ENCODE measurements at places on chromosomes 6 and 20.

- DNase-seq: peak; percentile 80
- no peaks in the 10 kb centered on the region for H3K27me3 ChIP-seq
- H3K27ac ChIP-seq: peak overlapping the region; percentile 99
- peaks cover 39% of the 10 kb centered on the region for H3K4me1 ChIP-seq
Observed at GRCh38 chr6:45657226-45657625, 279.5 kb upstream of the SUPT3H start.

DNA sequence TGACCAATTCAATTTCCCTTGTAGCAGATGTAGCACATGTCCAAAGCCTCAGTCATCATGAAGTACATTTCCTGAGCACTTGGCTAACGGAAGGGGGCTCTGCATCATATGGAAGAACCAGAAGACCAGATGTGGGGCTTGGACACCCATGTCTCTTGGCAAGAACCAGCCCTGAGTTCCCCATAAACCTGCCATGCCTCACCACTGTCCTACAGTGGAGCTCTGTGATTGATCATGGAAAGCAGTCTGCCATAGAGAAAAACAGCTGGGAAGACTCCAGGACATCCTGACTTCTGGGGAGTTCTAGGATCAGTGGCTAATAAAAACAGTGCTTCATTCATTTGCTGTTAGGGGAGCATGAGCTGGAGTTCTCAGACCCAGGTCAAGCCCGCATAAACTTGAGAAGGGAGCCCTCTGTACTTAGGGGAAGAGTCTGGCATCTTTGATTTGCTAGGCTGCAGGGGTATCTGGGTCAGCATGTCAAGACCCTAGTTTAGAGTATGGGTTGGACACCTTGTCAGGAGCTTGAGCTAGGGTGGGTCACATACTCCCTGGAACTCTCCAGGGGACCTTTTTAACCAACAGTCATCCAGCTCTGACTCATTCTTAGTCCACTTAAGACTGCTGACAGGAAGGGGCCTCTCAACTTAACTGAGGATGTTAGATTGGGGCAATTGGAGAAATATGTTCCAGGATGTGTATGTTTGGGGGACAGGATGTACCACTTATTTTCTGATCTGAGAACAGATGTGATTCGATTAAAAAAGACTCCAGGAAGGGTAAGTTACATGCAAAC, 26.3 kb upstream of the TRAM2 start:
- peaks cover 17% of the 10 kb centered on the region for H3K4me1 ChIP-seq
- peak overlapping the region; percentile 45 for H3K27ac ChIP-seq
- H3K36me3 ChIP-seq: no peaks in the 10 kb centered on the region
- DNase-seq: peak; percentile 70

DNA sequence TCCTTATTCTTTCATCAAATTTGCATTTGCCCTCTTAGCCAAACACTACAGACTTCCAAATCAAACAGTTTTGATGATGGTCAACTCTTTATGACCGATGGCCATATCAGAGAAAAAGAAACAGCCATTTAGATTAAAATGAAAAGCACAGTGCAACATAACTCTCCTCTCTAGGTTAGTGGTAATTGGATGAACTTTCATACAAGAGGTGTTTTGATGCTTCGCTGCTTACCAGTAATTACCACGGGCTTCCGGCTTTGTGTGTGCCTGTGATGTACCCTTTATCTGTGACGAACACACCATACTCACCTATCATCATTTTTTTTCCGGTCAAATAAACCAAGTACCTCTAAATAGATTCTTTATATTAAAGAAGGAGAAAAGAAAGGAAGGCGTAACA, 181.8 kb downstream of the FOXA2 start:
- H3K27ac ChIP-seq: no peak overlapping the region
- DNase-seq: no peak
- H3K36me3 ChIP-seq: no peaks in the 10 kb centered on the region
- no peak overlapping the region for H3K4me3 ChIP-seq
- H3K27me3 ChIP-seq: peaks cover 8% of the 10 kb centered on the region

GRCh38 chr6:80466981-80467380, 360.5 kb downstream of the BCKDHB start:
- no peaks in the 10 kb centered on the region for H3K36me3 ChIP-seq
- H3K4me3 ChIP-seq: no peak overlapping the region
- no peak overlapping the region for H3K27ac ChIP-seq
- no peak for DNase-seq

DNA sequence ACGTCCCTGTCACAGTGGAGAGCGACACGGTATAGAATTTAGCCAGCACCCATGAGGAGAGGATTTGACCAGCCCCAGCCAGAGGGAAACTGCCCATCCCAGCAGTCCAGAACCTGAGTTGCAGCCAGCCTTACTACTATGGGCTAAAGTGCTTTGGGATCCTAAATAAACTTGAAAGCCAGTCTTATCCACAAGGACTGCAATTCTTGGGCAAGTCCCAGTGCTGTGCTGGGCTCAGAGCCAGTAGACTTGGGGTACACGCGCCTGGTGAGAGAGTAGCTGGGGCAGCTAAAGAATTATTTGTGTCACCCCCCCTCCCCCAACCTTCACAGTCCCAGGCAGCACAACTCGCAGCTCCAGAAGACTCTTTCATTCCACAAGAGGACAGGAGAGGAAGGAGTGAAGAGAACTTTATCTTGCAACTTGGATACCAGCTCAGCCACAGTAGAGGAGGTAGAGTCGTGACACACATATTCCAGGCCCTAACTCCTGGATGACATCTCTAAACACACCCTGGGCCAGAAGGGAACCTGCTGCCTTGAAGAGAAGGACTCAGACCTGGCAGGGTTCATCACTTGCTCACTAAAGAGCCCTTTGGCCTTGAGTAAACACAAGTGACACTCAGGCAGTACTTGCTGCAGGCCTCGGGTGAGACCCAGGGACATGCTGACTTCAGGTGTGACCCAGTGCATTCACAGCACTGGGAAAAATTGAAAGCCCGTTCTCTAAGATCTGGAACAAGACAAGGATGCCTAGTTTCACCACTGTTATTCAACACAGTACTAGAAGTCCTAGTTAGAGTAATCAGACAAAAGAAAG, 100.3 kb downstream of the REV3L start:
- H3K27ac ChIP-seq: no peak overlapping the region
- no peaks in the 10 kb centered on the region for H3K27me3 ChIP-seq
- H3K4me1 ChIP-seq: no peaks in the 10 kb centered on the region
- DNase-seq: no peak

DNA sequence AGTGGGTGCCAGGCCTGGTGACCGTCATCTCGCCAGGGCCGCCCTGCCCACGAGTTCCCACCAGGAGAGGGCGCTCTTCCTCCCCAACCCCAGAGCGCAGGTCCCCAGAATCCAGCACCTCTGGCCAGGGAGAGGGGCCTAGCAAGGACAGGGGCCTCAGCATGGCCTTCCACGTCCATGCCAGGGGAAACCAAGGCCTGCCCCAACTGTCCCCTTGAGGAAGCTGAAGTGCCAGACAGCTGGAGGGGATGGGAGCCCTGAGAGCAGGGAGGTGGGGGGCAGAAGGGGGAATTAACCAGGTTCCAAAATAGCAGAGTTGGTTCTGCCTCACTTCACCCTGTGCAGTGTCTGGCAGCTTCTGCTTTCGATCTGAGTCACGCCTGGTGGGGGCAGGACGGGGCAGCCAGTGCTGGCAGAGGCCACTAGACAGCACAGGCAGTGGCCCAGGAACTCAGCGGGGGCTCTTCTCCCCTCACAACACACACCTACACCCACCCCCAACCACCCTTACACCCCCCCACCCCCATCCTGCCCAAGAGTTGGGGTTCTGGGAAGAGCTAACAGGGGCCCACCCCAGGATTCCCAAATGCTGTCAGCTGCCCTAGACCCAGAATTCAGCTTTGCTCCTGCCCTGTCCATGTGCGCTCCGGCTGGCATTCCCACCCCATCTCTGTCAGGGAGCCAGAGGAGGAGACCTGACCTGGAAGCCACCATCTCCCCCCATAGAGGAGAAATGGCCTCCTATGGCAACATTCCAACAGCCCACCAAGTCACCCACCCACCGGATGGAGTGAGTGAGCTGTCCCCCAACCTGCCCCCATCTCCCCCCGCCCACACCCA, 29.2 kb downstream of the TFEB start:
- peak overlapping the region; percentile 25 for H3K27ac ChIP-seq
- DNase-seq: peak; percentile 61
- no peaks in the 10 kb centered on the region for H3K36me3 ChIP-seq
- H3K27me3 ChIP-seq: no peaks in the 10 kb centered on the region
- no peak overlapping the region for H3K4me3 ChIP-seq
- H3K4me1 ChIP-seq: peaks cover 17% of the 10 kb centered on the region

DNA sequence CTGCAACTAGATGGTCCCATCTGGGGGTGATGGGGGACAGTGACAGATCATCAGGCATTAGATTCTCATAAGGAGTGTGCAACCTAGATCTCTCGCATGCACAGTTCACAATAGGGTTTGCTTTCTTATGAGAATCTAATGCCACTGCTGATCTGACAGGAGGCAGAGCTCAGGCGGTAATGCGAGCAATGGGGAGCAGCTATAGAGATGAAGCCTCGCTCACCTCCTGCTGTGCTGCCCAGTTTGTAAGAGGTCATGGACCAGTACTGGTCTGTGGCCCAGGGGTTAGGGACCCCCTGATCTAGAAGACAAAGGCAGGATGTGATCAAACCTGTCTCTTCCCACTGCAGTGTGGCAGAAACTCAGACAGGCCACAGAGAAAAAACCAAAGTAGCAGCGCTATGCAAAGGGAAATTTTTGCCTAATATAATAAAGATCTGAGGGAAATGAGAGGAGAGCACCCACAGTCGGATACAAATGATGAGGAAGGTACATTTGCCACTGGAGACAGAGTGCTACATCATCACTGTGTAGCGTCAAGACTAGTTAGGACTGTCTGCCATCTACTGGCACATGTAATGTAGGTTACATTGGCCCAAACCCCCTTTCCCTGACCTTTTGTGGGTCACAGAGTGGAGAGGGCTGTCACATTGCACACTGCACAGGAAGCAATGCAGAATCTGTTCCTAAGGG, 4.1 kb upstream of the LY86 start:
- H3K36me3 ChIP-seq: no peaks in the 10 kb centered on the region
- no peaks in the 10 kb centered on the region for H3K27me3 ChIP-seq
- no peak overlapping the region for H3K27ac ChIP-seq
- no peak for DNase-seq

GRCh38 chr6:85576476-85576875, 17.2 kb downstream of the SNX14 start:
- no peak overlapping the region for H3K4me3 ChIP-seq
- no peaks in the 10 kb centered on the region for H3K27me3 ChIP-seq
- no peak overlapping the region for H3K27ac ChIP-seq
- peaks cover 21% of the 10 kb centered on the region for H3K4me1 ChIP-seq
- DNase-seq: no peak

DNA sequence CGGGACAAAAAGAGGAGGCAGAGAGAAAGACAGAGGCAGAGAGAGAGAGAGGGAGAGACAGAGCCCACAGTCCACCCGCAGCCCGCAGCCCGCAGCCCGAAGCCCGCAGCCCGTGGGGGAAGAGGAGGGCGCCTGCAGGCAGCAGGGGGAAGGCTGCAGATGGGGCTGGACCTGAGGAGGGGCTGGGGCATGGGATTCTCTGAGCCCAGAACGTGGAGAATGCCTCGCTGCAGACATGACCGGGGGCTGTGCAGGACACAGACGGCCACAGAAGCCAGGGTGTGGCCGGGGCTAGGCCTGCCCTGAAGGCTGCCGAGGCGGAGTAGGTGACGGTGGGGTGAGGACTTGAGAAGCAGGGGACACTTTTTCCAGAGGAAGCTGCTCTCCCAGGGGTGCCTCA, 6.5 kb upstream of the SLCO4A1 start:
- H3K36me3 ChIP-seq: no peaks in the 10 kb centered on the region
- DNase-seq: no peak
- no peak overlapping the region for H3K4me3 ChIP-seq

GRCh38 chr6:31907158-31907813, 5.4 kb upstream of the ZBTB12 start:
- H3K4me3 ChIP-seq: no peak overlapping the region
- no peaks in the 10 kb centered on the region for H3K27me3 ChIP-seq
- peaks cover 6% of the 10 kb centered on the region for H3K4me1 ChIP-seq
- peak; percentile 78 for DNase-seq
- H3K27ac ChIP-seq: no peak overlapping the region

DNA sequence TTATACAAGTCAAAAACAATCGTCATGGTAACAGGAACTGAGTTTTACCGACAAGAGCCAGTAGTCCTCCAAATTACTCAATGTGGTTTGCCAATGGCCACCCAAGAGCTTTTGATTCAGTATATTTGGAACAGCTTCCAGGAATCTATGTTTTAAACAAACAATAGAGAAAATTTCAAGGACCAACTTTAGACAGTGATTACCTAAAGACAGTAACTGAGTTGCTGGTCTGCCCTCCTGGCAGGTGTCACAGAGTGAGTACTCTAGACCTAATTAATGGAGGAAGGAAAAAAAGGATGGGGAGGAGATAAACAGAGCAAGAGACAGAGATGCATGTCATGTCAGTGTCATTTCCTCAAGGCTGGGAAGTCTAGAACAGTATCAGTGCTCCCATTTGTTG, 361.3 kb upstream of the BTBD3 start:
- no peak for DNase-seq
- no peak overlapping the region for H3K4me3 ChIP-seq
- H3K27me3 ChIP-seq: no peaks in the 10 kb centered on the region
- no peaks in the 10 kb centered on the region for H3K4me1 ChIP-seq
- no peak overlapping the region for H3K27ac ChIP-seq
- H3K36me3 ChIP-seq: no peaks in the 10 kb centered on the region

GRCh38 chr20:57061051-57061900, 205.2 kb downstream of the BMP7 start:
- DNase-seq: no peak
- H3K27me3 ChIP-seq: peaks cover 6% of the 10 kb centered on the region
- no peaks in the 10 kb centered on the region for H3K36me3 ChIP-seq

GRCh38 chr20:56222201-56222600, 26.3 kb upstream of the MC3R start:
- H3K4me3 ChIP-seq: no peak overlapping the region
- no peaks in the 10 kb centered on the region for H3K36me3 ChIP-seq
- no peak for DNase-seq
- no peaks in the 10 kb centered on the region for H3K4me1 ChIP-seq
- H3K27ac ChIP-seq: no peak overlapping the region

- DNase-seq: no peak
- no peak overlapping the region for H3K27ac ChIP-seq
- H3K27me3 ChIP-seq: no peaks in the 10 kb centered on the region
Observed at GRCh38 chr6:101705866-101706265, 312.4 kb downstream of the GRIK2 start.

DNA sequence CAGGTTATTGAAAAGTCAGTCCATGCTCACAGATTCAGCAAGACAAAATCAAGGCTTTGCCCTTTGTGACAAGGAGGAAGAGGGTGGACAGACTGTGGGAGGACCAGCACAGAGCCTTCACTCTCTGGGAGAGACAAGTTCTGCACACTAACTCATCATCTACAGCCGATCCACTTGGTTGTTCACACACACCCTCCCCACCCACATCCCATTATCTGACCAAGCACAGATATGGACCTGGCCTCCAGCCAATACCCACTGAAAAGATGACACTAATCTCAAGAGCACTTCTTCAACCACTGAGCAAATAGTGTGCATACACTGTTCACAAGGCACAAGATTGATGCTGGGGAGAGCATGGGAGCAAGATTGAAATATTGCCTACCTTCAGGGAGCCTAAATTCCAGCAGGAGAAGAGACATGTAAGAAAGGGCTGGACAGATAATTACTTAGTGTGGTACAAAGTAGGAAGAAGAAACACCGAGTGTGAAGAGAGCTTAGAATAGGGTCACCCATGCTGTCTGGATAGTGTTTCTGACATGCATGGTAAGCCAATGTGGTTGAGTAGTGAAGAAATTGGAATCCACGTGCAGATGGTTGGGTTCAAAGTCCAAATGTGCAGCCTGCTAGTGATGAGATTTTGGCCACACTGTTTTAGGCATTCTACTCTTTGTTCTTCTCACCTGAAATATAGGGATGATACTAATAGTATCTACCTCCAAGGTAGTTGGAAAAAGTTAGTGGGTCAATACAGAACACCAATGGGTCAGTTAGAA, 21.7 kb upstream of the IL17A start:
- DNase-seq: no peak
- H3K27ac ChIP-seq: no peak overlapping the region
- H3K4me3 ChIP-seq: no peak overlapping the region

All from astrocyte (in vitro differentiated cells and primary cell).